Large intestine (tissue), 12 donors: ENCODE measurements at places on chromosomes 1 and 21.

DNA sequence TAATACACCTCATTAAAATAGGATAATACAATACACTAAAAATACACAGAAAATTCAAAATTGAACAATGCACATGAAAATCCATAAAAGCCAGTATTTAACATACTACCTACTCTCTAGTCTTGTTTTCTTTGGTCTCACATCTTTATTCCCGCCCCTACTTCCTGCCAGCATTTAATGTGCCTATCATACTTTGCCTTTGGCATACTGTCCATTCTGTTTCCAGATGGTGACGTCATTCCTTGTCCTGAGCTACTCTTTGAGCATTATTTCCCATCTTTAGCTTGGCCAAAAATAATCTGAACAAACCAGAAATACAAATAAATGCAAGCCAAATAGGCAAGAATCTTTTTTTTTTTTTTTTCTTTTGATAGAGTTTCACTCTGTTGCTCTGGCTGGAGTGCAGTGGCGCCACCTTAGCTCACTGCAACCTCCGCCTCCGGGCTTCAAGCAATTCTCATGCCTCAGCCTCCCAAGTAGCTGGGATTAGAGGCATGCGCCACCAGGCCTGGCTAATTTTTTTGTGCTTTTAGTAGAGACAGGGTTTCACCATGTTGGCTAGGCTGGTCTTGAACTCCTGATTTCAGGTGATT lies 4.4 kb downstream of the HFM1 start:
- no peak for DNase-seq

DNA sequence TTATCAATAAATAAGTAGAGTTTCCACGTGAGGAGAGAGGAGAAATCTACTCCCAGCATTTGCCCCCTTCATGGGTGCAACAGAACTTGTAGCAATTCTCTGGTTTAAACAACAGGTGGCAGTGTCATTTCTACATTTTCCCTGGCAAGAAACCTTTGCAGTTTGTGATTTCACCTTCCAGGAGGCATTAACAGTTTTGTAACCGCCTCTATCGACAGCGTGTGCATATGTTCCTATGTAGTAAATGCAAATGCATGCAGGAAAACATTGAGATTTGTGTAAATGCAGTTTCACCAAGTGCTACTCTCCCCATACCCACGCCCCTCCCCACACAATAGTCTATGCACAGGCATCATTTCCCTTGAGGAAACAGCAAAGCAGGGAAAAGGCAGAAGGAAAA lies 494.7 kb downstream of the SMYD3 start:
- peak; percentile 26 for DNase-seq

DNA sequence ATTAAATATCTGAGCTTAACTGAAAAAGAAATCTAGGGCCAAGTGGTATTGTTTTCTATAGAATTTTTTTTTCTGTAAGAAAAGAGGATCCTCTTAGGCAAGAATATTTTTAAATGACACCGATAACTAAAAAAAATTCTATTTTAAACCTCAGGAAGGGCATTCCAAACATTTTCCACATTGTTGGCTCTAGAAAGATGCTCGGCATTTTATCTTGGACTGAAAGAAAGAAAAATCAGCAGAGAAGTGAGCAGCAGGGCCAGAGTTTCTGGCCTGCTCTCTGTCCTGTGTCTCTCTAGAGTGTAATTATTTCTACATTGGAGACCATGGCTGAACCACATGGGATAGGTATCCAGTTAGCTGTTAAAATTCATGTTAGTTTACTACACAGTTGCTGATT lies 192.5 kb upstream of the GREM2 start:
- DNase-seq, result no peak

DNA sequence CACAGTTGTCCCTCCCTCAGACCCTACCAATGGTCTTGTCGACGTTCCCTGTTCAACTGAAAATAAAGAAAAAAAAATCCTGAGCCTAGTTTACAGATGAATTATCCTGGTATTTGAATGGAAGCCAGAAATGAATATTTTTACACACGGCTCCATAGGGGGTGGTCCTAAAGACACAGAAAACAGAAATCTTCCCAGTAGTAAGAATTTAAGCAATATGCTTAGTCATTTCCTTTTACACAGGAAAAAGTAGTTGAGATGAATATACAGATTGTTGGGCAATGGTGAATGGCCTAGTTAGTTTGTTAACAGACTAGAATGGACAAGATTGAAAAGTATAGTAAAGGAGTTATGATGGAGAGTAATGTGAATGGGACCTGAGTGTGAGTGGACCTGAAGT lies 67.4 kb downstream of the RGS18 start:
- DNase-seq, result no peak

DNA sequence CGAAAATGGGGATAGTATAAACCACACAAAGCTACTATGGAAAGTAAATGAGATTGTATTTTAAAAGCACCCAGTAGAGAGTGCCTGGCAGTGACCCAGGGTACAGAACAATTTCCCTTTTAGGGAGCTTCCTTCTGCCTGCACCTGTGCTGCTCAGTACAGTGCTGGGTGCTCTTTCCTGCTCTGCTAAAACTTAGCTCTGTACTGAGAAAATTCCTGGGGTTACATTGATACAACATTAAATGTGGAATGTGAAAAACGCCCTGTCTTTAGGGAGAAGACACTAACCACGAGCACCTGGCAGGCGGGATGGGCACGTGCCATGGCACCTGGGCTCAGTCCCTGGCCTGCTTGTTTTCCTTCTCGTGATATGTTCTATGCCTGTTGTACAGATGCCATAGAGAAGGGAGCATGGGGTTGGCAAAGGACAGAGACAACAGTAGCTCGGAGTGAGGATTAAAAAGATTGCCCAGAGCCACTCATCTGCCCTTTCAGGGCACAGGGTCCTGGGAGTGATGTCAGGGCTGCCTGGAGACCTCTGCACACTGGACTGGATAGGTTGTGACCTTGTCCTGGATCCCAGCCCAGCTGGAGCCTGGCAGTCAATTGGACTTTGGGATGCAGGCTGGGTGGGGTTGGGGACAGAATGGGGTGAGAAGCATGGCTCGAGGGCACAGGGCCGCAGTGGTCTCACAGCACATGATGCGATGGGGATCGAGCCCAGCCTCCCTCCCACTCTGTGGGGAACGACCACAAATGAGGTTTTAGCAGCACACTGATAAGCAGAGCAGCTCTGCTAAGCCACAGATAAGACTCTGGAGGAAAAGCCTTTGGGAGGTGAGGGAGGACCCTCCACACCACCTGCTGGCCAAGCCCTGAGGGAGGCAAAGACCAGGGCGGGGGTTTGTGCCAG lies 4.2 kb downstream of the SPATA46 start:
- no peak for DNase-seq

DNA sequence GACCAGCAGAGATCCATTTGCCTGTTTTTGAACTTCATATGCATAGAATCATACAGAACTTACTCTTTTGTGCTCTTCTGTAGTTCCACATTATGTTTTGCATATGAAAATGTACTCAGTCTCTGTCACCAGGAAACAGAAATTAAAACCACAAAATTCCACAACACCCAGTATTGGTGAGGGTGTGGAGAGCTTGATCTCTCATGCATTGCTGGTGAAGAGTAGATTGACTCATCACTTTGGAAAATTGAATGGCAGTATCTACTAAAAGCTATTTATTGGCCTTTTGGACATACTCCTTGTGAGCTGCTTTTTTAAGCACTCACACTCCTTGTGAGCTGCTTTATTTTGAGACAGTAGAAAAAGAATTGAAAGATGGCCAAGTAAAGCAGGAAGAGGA lies 43.3 kb downstream of the VTCN1 start:
- no peak for DNase-seq

GRCh38 chr1:212587016-212587887 lies 21.3 kb upstream of the ATF3 start:
- DNase-seq, result no peak

GRCh38 chr1:86434059-86434458 lies 10.1 kb downstream of the CLCA2 start:
- no peak for DNase-seq

DNA sequence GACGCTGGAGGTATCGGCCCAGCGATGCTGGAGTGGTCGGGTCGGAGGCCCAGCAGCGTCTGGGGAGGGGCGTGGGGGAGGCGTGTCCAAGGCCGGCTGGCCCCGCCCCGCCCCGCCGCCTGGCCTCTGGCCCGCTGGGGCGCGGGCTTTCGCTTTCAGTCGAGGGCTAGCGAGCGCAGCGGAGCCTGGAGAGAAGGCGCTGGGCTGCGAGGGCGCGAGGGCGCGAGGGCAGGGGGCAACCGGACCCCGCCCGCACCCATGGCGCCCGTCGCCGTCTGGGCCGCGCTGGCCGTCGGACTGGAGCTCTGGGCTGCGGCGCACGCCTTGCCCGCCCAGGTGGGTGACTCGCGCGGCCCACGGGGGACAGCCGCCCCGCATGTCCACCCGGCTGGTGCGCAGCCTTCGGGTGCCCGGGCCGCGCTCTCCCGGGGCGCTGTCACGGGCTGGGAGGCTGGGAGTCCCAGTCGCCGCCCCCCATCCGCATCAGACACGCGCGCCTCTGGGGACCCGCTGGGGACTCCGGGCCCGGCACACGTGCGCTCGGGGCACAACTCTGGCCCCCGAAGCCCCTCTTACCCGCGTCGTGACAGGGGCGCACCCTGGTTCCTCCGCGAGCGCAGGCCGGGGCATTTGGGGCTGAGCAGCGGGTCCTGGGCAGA lies at the start of gene TNFRSF1B:
Gene TNFRSF1B (plus strand): TSS at position 158 of the 659 bp plus-strand sequence. CDS start 101 bp downstream, at position 259.
- DNase-seq, result no peak

DNA sequence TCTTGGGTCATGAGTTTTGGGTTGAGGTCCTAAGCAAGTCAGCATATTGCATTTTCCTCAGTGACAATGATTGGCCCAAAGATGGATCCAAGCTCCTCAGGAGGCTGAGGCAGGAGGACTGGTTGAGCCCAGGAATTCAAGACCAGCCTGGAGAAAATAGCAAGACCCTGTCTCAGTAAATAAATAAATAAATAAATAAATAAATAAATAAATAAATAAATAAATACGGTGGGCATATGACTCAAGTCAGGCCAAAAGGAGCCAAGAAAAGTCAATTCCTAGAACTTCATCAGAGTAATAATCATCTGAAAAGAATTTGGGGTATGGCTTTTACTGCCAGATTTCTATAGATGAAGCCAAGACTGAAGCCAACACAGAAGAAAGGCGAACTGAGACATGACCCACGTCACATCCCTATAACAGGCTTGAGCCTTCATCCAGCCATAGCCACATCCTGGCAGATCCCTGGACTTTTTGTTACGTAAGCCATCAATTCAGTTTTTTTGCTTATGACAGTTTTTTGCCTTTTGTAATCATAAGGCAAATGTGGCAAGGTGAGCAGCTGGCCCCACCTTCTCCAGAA lies 88.5 kb upstream of the NFASC start:
- DNase-seq, result no peak

GRCh38 chr1:30701258-30701633 lies 22.1 kb downstream of the MATN1 start:
- no peak for DNase-seq

DNA sequence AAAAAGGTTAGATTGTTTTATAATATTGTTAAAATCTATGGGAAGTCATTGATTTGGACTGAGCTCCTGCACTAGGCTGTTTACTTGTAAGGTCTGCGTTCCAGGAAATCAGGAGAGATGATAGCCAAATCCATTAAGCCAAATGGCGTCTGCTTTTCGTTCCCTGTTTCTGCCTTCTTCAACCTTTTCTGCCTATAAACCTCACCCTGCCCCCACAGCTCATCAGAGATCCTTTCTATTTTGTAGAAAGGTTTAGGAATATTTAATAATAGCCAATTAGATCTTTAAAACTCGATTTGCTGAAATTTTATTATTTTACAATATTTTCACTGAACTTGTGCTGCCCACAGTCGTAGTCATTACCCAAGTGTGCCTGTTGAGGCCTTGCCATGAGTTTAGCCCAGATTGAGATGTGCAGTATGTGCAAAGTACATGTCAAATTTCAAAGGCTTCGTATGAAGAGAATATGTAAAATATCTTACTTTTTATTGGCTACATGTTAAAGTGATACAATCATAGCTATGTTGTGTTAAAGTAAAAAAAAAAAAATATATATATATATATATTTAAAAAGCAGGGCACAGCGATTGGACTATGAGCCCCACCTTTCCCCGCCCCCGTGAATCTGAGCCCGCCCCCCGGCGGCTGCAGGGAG lies 444 bp upstream of the IARS2 start:
- DNase-seq, result no peak

- no peak for DNase-seq
These were observed 14.8 kb downstream of the VPS13D start for GRCh38 chr1:12244585-12244984.

DNA sequence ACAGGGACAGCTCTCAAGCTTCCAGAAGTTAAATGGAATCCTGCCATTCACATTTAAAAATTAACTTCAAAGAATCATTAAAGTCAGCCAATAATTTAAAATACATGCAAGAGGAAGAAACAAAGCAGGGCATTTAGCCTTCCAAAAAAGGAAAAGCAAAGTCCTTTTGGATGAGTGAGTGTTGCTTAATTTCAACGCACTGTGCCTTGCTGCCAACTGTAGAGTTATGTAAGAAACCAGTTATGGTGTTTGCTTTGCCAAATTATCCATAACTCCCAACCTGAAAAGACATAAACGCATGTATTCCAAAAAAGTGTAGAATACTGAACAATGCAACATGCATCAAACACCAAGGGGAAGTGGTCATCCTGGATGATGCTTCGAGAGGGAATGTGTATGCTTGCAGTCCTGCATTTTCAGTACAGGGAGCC lies 16.1 kb upstream of the KCNE1 start:
- DNase-seq, result no peak

GRCh38 chr21:46037331-46038325 lies 56.1 kb downstream of the COL6A1 start:
- DNase-seq, result no peak

DNA sequence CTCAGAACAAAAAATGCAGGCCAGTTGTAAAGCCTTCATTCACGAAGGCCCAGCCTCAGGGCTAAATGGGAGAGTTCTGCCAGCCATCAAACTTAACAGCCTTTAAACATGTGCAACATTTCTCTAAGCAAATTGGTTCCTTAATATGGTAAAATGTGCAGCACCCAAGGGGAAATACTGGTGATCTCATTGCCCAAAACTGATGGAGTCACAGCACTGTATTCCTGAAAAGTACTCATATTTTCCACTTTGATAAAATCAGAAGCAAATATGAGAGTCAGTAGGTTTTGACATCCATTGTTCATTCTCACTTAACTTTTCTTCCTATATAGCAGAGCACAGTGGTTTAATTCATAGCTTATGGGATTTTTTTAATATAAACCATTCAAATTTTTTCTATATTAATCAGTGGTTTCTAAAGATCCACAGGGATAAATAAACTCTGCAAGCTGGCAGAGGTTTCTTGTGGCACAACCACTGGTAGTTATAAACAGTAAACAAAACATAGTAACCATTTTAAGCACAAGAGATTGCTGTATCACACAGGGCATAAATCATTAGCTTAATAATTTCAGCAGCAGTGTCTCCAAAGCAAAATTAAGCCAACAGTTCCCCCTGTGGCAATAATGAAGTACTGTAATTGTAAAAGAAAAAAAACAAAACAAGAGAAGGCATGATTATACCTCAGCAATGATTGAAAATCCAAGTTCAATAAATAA lies 106.9 kb upstream of the LYPLAL1 start:
- no peak for DNase-seq

DNA sequence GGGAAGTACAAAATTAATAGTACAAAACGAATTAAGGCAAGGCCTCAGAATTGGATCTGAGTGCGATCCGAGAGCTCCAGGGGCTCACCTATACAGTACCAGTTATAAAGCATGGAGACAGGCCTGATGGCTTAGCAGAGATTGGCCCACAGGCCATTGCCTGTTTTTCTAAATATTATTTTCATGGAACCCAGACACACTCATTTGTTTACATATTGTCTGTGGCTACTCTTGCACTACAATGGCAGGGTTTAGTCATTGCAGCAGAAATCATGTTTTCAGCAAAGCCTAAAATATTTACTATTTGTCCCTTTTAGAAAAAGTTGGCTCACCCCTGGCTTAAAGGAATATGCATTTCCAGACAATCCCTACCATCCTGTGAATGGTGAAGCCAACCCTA lies 578.9 kb downstream of the PLPP3 start:
- no peak for DNase-seq
